ENCODE measurements at places on chromosomes 3 and 15. TPM values are rescaled to one million over a fixed set of nuclear protein-coding genes. Genes with fewer than 3 reads are reported as not detected.
A peak's percentile ranks its signal among the peaks of the same experiment; 100 is the strongest.

TLR9 gene
- 0.17 TPM for total RNA-seq

- no peaks in the 10 kb centered on the region for H3K36me3 ChIP-seq
- no peaks in the 10 kb centered on the region for H3K4me1 ChIP-seq
- no peak for DNase-seq
- H3K27ac ChIP-seq, result no peak overlapping the region
These were observed 264.0 kb upstream of the CRBN start for GRCh38 chr3:3443482-3443881.

CATSPER2 gene
- total RNA-seq, result 10.1 TPM

RPL22L1 gene
- 17.8 TPM for total RNA-seq

DNA sequence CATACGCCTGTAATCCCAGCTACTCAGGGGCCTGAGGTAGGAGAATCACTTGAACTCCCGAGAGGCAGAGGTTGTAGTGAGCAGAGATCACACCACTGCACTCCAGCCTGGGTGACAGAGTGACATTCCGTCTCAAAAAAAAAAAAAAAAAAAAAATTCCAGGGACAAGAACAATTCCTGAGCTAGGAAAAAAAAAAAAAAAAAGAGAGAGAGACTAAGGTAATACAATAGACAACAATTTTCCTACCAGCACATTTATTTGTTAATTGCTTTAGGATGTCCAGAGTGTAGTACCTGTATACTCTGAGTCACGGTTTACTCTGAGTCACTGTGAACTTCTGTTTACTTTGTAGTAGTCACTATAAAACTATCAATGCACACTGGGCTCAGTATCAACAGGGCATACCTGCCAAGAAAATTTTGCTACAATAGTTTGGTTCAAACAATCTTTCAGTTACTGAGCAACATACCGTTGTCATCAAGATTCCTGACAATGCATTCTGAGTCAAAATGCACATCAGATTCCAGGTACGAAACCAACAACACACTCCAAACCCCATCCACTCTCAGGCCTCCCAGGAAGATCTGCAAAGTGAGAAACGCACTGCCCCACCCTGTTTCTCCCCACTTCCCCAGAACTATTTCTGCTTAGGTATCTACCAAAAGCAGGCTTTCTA, 28.3 kb downstream of the IGF2BP2 start:
- DNase-seq, result peak; percentile 82
- no peaks in the 10 kb centered on the region for H3K4me1 ChIP-seq
- H3K27me3 ChIP-seq, result no peaks in the 10 kb centered on the region
- H3K36me3 ChIP-seq, result no peaks in the 10 kb centered on the region
- H3K27ac ChIP-seq, result no peak overlapping the region

DNA sequence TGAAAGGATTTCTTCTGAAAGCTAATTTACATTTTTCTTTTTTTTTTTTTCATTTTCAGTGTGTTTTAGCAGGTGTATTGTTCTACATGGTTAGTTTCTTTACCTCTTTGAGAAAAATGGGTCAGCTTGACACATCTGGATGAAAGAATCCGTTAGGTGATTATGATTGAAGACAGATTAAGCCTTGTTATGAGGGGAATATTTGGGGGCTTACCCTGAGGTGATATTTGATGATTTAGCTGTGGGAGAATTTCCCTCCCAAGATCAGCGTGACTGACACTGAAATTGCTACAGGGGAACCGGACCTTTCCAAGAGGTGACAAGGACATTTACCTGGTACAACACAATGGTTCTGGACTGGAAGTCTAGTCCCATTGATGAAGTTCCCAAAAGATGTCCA, 147.5 kb downstream of the NFKBIZ start:
- H3K27ac ChIP-seq, result no peak overlapping the region
- no peak overlapping the region for H3K4me3 ChIP-seq
- H3K27me3 ChIP-seq, result no peaks in the 10 kb centered on the region
- DNase-seq, result no peak
- H3K36me3 ChIP-seq, result no peaks in the 10 kb centered on the region
- H3K4me1 ChIP-seq, result no peaks in the 10 kb centered on the region

DNA sequence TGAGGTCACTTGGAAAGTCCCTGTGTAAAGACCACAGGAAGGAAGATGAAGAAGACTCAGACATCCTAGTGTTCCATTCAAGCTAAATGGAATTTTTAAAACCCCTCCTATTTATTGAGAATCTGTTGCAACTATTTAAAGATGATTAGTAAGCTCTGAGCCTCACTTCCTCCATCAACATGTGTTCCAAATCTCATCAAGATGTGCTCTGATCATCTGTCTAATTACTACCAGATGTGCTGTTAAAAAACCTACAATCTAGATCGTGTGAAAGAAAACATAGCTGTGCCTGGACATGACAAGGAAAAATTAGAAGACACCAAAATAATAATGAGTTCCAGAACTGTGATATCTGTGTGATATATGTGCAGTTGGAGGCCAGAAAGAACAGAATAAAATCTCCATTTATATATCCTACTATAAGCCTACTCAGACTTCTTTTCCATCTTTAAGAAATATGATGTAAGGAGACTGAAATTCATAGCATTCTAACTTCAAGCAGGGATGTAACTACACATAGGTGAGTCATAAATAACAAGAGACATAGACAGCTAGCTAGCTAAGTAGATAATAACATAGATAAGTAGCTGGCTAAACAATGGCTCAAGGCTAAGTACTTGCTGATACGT, 7.8 kb downstream of the XPC start:
- no peaks in the 10 kb centered on the region for H3K4me1 ChIP-seq
- no peak overlapping the region for H3K4me3 ChIP-seq
- H3K27ac ChIP-seq, result no peak overlapping the region
- no peaks in the 10 kb centered on the region for H3K27me3 ChIP-seq
- H3K36me3 ChIP-seq, result no peaks in the 10 kb centered on the region

DNA sequence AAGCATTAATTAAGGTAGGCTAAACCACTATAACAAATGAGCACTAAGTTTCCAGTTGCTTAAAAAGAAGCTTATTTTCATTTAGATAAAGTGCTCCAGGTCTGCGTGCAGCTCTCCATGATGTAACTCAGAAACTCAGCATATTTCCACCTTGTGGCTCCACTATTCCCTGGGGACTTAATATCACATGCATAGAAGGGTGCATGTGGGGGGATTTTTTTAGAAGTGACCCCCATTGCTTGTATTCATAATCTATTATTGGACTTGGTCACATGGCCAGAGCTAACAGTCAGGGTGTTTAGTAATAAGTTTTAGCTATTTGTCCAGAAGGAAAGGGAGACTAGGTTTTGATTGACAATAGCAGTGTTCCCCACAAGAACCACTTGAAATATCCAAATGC, 86.8 kb downstream of the TMCO5A start:
- no peak overlapping the region for H3K27ac ChIP-seq
- no peaks in the 10 kb centered on the region for H3K36me3 ChIP-seq
- no peak for DNase-seq
- H3K4me3 ChIP-seq, result no peak overlapping the region
- H3K27me3 ChIP-seq, result no peaks in the 10 kb centered on the region

DNA sequence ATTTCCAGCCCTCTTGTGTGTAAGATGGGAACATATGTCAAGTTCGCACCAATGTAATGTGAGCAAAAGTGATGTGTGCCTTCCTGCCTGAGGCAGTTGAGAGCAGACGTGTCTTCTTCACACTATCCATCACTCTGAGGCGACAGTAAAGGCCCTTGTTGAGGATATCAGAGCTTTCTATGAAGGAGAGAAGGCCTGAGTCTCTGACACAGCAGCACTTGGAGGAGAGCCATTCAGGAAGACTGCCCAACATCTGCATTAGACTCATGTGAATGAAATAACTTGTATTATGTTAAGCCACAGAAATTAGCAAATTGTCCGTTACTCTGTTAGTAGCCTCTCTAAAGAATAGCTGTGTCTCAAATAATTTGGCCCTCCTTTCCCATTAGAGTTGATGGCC, 108.8 kb upstream of the CCDC54 start:
- H3K27ac ChIP-seq, result no peak overlapping the region
- DNase-seq, result no peak
- no peaks in the 10 kb centered on the region for H3K4me1 ChIP-seq
- H3K36me3 ChIP-seq, result no peaks in the 10 kb centered on the region
- no peaks in the 10 kb centered on the region for H3K27me3 ChIP-seq

DNA sequence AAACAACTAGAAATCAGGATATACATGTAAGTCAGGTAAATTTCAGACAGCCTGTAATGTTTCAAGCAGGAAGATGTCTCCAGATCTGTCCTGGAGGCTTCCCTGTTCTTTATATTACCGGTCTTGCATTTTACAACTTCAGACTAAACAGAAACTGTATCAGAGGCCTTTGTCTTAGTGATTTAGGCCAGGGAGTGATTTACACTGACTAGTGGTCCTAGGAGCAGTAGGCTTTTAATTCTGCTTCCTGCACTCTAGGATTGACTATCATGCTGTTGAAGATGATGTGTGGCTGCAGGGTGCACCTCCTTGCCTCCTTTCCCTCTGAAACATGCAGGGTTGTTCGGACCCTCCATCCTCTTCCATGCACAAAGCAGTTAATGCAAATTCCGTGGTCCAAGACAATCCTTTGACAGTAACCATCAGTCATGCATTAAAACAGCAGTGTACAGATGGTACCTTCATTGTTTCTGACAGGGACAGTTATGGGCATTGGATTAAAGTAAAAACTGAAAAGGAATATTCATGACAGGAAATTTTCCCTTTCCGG, 27.6 kb downstream of the CHRNA7 start:
- no peak for DNase-seq
- no peaks in the 10 kb centered on the region for H3K27me3 ChIP-seq
- H3K36me3 ChIP-seq, result no peaks in the 10 kb centered on the region
- no peak overlapping the region for H3K4me3 ChIP-seq

- H3K27ac ChIP-seq, result no peak overlapping the region
- no peak for DNase-seq
- H3K36me3 ChIP-seq, result no peaks in the 10 kb centered on the region
- no peaks in the 10 kb centered on the region for H3K27me3 ChIP-seq
These were observed 42.9 kb downstream of the PCSK6 start for GRCh38 chr15:101446518-101447167.

DNA sequence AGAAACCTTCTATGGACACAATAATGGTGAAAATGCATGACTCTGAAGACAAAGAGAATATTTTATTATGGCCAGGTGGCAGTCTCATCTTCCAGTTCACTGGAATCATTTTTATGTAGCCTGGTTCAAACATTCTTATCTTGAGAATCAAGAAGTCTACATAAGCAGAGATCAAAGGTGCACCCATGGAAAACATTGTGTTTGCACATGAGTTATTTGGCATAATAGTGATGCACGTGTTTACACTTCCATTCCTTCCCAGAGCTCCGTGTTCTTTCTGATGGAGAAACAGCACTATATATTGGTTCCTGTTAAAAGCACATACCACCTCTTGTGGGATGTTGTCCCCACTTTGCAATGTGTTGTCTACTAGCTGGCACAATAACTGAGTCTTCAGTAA, 572.2 kb downstream of the GRM7 start:
- H3K36me3 ChIP-seq, result no peaks in the 10 kb centered on the region
- peak; percentile 7 for DNase-seq
- H3K4me3 ChIP-seq, result no peak overlapping the region
- H3K4me1 ChIP-seq, result no peaks in the 10 kb centered on the region
- no peaks in the 10 kb centered on the region for H3K27me3 ChIP-seq

CTXN2 gene
- not detected for total RNA-seq

DNA sequence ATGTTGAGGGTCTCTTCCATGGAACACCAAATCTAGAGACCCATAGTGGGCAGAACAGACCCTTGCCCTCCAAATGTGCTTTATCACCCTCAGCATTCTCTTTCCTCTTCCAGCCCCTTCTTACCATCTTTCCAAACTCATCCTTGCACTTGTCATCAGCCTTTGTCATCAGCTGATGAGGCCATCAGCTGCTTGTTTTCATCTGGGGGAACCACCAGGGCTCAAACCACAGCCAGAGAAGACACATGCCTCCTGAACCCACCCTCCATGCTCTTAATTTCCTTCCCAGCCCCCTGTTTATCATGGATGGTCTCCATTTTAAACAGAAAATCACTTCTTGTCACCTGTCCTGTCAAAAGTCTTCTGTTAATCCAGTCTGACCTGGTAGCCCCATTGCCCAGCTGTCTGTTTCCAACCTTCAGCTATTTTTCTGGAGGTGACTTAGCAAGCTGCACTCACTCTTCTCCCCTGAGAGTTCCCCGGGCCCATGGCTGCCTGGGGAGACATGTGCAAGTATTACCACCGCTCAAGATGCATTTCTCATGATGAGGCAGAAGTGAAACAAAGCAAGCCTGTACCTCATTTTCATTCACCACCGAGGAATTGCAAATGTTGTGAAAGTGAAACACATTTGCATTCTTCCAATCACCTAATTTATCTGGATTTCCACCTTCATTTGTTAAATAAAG, 14.7 kb upstream of the SYNM start:
- no peak overlapping the region for H3K27ac ChIP-seq
- H3K4me1 ChIP-seq, result no peaks in the 10 kb centered on the region
- DNase-seq, result no peak
- no peaks in the 10 kb centered on the region for H3K27me3 ChIP-seq

LRRC31 gene
- 1.1 TPM for total RNA-seq

DNA sequence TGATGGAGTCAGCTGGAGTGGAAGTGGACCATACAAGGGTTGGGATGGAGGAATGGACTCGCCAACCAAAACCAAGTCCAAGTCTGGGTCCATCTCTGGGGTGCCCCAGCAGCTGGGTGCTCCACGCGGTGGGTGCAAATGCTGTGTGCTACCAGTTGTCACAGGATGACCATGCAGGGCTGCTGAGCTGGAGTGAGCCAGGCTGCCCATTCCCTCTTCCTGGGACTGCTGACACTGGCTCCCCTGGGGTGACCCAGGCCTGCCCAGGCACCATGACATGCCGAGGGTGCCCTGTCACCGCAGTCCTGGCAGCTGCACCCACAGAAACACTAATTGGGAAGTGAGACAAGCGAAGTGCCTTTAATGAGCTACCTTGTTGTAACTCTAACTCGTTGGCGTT, 140.2 kb downstream of the TPRA1 start:
- no peaks in the 10 kb centered on the region for H3K36me3 ChIP-seq
- H3K4me1 ChIP-seq, result no peaks in the 10 kb centered on the region
- H3K27me3 ChIP-seq, result peaks cover 22% of the 10 kb centered on the region
- no peak overlapping the region for H3K27ac ChIP-seq
- H3K4me3 ChIP-seq, result no peak overlapping the region
- no peak for DNase-seq

DNA sequence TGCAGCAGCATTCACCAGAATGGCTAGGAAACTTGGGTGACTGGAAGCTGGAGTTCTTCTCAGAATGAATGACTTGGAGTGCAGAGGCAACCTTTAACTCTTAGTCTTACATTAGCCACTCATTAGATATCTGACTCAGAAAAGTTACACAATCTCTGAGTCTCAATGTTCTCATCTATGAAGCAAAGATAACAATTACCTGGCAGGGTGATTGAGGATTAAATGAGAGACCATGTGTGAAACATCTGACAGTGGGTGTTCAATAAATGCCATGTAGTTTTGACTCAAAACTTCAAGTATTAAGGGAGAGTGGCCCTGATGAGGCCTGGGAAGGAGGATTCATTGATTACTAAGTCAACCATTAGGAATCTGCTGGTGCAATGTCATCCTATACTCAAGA, 48.3 kb downstream of the MRPL3 start:
- H3K36me3 ChIP-seq, result no peaks in the 10 kb centered on the region
- no peak overlapping the region for H3K4me3 ChIP-seq
- no peaks in the 10 kb centered on the region for H3K27me3 ChIP-seq
- DNase-seq, result no peak

- no peak overlapping the region for H3K4me3 ChIP-seq
- DNase-seq, result no peak
- H3K36me3 ChIP-seq, result no peaks in the 10 kb centered on the region
- no peaks in the 10 kb centered on the region for H3K4me1 ChIP-seq
- H3K27ac ChIP-seq, result no peak overlapping the region
These were observed 135.0 kb downstream of the GREM1 start for GRCh38 chr15:32852771-32853170.
